ENCODE measurements at places on chromosomes 3 and 15.

DNA sequence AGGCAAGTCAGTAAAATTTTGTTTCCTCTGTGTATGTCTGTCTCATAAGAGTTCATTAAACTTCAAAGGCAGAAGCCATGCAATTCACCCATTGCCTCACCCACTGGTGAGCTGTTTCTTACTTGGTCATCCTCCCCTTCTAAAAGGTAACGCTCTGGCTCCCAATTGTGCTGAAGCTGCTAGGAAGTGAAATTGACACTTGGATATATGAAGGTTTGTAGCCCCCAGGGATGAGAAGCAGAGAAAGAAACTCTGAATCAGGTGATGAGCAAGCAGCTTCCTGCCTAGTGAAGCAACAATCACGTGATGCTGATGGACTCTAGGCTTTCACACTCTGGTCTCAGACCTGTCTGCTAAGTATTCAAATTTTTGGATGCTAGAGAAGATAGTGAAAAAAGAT, 70.7 kb downstream of the CD200R1L start:
- DNase-seq: no peak

GRCh38 chr3:85474241-85474640, 515.5 kb downstream of the CADM2 start:
- no peak for DNase-seq

GRCh38 chr15:58346361-58346760, 85.4 kb upstream of the LIPC start:
- no peak for DNase-seq

GRCh38 chr3:46948830-46949671, 27.5 kb downstream of the CCDC12 start:
- DNase-seq: no peak

DNA sequence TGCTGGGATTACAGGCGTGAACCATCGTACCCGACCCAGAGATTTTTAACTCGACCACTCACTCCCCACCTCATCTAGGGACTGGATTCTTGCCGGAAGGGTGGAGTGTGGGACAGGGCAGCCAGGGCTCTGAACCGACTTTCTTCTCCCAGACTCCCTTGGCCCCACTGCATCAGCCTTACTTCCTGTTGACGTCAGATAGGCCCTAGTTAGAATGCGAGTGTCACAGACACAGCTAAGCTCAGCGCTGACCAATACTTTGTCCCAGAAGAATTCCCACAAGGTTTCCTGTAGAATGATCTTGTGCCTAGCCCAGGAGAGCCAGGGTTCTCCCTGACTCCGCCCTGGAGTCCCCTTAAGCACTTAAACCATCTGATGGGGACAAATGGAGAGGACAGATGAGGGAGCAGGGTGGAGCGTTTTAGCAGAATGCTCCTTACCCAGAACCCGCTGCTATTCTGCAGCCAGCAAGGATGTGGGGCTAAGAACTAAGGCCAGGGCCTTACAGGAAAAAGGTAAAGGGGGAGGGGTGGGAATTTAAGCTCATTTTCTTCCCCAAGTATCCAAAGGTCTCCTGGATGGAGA, 5.8 kb upstream of the TUSC2 start:
- no peak for DNase-seq

GRCh38 chr3:160331127-160331937, 67.7 kb downstream of the IFT80 start:
- no peak for DNase-seq

GRCh38 chr3:71979175-71979574, 194.2 kb upstream of the PROK2 start:
- no peak for DNase-seq

DNA sequence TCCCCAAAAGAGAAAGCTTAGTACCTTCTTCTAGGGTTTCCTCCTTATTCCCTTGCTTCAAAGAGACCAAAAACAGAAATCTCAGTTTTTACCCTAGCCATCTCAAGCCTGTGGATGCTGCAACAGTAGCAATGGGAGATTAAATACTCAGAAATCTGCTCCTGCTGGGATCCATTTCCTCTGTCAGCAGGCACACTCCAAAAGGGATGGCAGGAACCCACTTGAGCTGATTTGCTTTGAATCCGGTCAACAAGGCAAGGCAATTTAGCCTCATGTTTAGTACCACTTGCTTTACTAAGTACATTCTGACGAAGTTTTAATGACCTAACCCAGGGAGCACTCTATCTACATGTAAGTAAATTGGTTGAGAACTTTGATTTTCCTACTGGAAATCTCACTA, 590.0 kb upstream of the ADAMTS9 start:
- DNase-seq: no peak

- DNase-seq: no peak
Observed at GRCh38 chr15:49809894-49810609, 189.2 kb downstream of the DTWD1 start.

GRCh38 chr3:144351773-144352365, 380.2 kb downstream of the DIPK2A start:
- DNase-seq: no peak

DNA sequence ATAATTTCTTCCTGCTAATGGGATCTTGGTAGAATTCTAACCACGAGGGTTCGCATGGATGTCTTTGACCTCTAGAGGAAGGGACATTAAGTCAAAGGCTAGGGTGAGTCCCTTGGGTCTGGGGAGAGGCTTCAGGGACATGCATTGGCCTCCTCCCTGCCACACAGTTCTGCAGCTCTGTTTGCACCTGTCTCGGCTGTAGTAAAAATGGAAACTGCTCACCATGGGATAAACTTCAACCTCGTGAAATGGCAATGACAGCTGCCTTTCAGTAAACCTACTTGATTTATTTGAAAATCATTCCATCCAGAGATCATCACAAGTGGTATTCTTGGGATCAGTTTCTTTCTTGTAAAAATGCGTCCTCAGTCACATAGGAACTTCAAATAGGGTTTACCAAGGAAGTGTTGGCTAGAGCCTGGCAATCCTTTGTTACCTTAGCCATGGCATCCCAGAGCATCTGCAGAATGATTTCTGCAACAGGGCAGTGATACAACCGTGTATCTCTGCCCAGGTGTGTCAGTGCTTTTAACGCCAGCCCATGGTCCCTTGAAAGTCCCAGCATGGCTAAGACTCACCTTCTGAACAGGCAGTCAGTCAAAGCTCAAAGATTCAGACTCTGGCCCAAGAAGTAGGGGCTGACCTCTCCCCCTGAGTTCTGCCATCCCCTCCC, 14.0 kb upstream of the LRTM1 start:
- no peak for DNase-seq

DNA sequence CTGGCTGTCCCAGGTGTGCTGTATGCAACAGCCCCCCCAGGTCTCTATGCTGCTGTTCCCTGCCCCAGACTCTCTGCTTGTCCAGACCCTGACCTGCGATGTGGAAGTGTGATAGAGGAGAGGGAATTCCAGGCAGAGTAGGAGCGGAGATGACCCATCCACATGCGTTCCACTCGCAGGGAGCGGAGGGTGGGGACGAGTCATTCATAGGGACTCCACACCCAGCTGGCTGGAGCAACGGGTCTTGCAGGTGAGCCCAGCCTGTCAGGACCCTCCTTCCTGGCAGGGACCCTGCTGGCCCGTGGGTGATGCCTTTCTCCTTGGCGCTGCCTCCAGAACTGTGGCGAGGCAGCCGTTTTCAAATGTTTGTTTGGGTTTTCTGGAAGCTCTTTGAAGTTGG, 58.8 kb downstream of the CEMIP start:
- no peak for DNase-seq

DNA sequence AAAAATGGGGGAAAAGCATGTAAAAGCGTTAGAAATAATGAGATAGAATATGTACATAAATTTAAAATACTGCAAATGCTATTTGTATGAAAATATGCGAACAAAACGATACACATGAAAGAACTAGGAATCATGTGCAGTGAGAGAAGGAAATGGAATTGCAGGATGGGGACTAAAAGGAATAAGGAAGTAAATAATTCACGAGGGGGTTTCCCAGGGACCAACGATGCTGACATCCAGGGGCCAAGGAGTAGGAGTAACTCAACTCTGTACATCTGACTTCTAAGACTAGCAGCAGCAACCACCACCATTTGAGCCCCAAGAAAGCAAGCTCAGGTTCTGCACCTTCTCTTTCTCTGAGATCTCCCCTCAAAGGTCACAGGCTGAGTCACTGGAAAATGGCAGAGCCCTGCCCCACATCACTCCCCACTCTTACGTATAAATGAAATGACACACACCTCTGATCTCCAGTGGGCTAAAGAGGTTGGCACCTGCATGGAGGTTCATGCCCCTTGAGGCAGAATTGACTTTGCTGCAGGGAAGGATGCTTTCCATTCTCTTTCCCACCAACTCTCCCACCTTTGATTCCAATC, 100.0 kb upstream of the DLG1 start:
- no peak for DNase-seq

DNA sequence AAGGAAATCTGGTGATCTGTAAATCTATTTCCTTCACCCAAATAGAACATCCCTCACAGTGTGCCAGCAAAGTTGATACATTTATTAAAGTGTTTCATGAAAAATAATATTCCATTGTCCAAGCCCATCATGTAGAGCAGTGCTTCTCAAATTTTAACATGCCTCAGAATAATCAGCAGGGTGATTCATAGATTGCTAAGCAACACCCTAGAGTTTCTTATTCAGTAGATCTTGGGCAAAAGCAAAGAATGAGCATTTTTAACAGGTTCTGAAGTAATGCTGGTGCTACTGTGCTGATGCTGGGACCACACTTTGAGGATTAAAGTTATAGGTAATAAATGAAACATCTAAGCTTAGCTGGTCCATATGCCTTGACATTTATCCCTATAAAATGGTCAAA, 210.5 kb downstream of the ZIC4 start:
- DNase-seq: no peak

- DNase-seq: no peak
Observed at GRCh38 chr3:151356794-151357462, 27.6 kb upstream of the P2RY13 start.

DNA sequence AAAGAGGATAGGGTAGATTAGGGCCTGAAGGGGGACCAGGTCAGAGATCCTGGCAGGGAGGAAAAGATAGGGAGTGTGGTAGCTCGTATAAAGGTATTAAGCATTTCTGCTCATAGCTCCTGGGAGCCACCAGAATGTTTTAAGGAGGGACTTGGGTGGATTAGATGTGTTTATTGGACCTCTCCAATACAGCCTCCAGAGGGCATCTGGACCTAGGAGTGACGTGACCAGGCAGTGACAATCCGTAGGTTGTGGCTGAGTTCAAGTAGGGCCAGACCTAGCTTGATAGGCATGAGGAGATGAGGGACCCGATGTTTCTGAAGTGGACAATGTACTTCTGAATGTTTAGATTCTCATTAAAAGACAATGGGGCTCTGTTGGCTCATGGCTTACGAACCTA, 435.2 kb downstream of the MCTP2 start:
- DNase-seq: no peak

DNA sequence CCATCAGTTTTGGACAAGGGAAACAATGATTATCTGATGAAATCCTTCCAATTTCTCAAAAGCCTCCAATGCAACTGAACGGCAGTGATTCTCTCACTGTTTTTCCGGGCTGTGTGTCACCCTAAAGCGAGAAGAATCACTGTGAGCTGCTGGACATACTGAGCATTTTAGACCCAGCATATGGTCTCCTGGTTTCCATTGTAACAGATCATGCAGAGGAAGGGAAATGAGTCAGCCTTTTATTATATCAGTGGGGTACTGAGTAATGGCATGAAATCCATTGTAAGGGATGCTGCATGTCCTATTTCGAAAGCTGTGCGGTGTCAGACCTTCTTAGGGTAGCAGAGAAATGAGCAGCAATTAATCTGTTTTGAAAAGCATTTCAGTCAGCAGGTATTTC, 287.1 kb downstream of the IL5RA start:
- DNase-seq: no peak

- no peak for DNase-seq
Observed at GRCh38 chr15:61033319-61033718, 195.8 kb downstream of the RORA start.

DNA sequence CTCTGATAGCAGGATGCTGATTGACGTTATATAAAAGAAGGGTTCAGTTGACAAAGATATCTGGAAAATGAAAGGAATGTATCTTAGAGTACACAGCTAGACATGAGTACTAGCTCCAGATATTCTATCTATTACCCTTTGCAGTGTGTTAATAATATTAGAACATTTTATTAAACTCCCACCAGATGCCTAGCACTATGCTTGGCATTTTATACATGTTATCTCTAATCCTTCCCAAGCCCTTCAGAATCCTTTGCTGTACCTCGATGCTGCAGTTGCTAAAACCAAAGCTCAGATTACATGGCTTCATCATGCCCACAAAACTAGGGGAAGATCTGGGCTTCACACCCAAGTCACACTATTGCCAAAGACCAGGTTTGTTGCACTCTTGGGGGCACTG, 350.1 kb upstream of the AZI2 start:
- DNase-seq: no peak

DNA sequence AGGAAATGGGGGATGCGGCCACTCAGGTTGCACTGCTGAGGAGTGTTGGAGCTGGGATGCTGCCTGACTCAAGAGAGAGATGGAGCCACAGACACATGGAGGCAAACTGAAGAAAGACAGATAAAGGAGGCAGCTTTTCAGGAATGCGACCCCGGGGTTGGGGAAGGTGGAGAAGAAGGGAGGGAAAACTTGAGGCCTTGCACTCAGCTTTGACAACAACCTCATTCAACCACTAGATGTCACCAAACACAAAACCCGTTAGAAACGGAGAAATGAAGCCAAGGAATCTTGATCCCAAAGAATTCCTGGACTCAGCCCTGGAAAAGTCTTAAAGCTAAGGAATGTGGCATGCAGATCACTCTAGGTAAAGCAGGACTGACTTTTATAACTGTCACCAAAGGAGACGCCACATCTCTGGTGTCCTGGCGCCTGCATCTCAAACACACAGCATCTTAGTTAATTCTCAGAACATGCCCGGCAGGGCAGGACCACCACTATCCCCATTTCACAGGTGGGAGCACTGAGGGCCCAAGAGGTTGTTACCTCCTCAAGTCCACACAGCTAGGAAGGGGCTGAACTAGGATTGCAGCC, 59.6 kb upstream of the LMCD1 start:
- no peak for DNase-seq

DNA sequence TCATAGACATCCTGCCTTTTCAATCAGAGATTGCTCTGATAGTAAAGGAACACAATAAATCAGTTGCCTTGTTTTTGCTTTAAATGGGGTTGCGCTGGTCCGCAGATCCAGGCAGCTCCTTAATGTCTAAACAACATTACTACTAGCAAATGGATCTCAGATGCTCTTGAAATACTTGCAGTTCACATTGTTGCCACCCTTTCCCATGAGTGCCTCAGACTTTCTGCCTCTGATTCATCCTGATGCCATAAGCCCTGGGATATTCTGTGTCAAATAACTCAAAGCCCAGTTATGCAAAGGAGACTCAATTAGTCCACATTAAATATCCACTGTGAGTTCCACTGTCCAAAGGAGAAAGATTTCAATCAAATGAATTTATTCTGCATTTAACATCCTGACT, 196.7 kb downstream of the PLCH1 start:
- DNase-seq: no peak

DNA sequence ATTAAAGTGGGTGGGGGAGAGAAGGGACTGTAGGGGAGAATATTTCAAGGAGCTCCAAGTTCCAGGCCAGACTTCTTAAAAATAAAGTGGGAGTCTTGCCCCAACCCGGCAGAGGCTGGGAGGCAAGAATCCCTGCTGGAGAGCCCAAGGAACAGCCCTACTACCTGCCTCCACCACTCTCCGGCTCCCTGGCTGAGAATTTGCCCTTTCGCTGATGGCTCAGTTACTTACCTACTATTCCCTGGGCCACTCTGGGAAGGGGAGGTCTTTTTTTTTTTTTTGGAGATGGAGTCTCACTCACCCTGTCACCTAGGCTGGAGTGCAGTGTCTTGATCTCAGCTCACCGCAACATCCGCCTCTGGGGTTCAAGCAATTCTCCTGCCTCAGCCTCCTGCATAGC, 15.5 kb downstream of the MYL3 start:
- DNase-seq: no peak
